Kidney capillary endothelial cell (primary cell): ENCODE measurements at places on chromosomes 4 and X.

DNA sequence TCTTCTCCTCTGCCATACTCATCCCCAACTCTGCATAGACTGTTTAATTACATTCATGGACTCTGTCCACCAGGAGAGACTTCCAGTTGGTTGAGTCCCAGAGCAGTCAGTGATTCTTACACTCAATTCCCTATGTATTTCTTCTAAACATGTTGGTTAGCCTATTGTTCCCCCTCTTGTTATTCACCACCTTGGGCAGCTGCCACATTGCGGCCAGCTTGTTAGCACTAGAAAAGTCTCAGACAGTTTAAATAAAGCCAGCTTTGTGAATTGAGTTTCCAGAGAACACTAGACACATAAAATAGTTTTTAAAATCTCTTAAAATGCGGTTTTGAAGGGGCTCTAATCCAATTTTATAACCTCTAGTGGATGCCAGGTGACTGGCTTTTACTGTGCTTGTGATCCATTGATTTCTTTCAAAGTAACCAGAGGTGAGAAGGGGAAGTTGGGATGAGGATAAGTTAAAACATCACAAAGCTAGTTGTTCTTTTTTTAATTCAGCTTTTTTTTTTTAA, 827.7 kb downstream of the FSTL5 start:
- no peak for DNase-seq

DNA sequence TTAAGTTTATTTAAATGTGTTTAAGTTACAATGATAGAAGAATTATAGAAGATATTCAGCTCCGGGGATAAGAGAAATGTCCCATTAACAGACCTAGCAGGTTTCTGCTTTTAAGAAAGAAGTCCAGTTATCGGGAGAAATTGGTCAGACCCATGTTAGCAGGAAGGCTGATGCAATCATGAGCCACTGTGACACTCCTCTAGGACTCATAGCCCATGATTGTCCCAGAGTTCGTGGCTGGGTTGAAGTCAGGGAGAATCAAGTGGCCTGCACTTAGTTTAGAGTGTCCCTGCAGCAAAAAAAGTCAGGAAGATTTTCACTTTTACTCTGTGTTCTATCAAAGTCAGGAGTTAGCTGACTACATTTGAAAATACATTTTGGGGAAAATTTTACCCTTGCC, 72.0 kb downstream of the TMEM144 start:
- DNase-seq = no peak

GRCh38 chr4:77197361-77197760, 40.4 kb downstream of the CCNG2 start:
- no peak for DNase-seq

DNA sequence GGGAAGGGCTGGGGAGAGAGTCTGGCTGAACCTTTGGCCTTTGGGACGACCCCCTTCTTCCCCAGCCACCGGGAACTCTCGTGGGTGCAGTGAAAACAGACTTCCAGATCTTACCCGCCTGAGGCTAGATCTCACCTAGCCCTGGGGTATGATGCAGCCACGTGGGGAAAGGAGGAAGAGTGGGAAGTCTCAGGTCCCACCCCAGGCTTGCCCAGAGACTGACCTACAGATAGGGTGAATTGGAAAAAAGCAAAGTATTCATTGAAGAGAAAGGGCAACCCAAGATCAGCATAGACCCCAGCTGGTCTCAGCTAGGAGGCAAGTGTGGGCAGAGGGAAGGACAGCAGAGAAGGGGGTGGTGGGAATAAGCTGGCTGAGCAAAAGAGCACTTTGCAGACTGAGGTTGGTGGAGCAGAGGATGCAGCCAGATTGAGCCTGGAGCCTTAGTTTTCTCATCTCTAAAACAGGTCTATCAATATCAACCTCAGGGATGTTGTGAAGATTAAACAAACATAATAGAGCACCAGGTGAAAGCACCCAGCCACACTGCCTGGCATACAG, 4.2 kb upstream of the EFNB1 start:
- DNase-seq = no peak

DNA sequence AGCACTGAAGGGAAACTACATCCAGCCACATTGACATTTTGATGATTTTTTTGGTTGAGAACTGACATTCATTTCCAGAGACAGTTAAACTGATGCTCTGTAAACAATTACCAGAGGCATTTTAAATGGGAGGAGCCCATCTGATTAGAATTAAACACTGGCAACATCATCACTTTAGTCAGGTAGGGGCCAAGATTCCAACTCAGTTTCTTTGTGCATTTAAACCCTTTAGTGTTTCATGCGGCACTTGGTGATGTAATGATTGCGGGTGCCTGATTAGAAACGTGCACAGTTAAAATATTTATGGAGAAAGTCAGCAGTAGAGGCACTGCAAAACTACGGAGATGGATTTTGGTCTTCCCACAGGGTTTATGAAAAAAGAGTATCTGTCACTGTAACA, 16.1 kb downstream of the TNIP3 start:
- no peak for DNase-seq

DNA sequence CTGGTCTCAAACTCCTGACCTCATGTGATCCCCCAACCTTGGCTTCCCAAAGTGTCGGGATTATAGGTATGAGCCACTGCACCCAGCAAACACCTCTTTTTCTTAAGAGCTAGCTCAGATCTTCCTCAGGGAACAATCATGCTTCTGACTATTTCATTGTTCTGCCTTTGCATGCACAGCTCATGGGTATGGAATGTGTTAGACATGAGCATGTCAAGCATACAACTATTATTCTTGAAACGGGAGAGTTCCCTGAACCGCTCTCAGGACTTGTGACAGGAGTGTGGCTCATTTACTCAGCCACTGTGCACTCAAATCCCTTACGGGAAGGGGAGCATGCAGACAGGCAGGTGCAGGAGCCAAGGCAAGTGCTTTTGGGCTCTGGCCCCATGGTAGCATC, 231.7 kb upstream of the TAPT1 start:
- DNase-seq = no peak

DNA sequence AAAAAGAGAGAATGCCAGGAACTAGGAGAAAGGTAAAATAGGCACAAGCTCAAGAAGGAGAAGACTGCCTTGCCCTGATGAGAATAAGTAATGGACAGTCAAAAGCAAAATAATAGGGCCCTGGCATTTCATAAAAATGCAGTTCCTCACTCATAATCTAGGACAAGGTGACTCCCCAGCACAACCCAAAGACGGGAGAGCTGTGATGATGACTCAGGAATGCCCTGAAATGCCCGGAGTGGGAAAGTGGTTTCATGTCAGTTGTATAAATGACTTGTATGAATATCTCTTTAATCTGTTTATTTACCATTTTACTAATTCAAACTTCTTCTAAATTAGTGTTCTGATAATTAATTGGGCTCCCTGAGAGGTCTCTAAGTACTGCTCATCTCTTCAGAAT, 28.8 kb upstream of the SETD7 start:
- DNase-seq = no peak

DNA sequence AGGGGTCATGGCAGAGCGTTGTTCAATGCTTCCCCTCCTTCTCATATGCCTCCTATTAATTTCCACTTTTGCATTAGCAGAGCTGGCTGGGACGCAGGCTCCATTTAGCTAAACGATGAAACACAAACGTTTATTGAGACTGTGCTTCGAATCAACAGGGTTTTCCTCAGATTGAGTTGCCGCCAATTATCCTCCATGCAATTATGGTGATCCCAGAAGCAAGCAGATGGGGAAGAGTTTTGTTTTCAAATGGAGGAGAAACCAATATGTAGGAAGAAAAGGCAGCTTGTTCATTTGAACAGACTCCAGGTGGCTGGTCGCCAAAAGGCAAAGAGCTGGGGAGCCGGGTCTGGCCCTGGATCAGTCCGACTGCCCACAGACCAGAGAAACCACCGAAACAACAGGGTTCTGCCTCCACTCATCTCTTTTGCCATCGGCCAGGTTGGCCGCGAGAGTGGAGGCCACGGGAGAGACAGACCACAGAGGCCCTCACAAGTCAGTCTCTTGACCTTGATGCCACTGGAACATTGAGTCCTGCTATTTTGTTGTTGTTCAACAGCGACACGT, 184.8 kb downstream of the GBA3 start:
- no peak for DNase-seq
